ENCODE measurements at places on chromosomes 5 and 9.

DNA sequence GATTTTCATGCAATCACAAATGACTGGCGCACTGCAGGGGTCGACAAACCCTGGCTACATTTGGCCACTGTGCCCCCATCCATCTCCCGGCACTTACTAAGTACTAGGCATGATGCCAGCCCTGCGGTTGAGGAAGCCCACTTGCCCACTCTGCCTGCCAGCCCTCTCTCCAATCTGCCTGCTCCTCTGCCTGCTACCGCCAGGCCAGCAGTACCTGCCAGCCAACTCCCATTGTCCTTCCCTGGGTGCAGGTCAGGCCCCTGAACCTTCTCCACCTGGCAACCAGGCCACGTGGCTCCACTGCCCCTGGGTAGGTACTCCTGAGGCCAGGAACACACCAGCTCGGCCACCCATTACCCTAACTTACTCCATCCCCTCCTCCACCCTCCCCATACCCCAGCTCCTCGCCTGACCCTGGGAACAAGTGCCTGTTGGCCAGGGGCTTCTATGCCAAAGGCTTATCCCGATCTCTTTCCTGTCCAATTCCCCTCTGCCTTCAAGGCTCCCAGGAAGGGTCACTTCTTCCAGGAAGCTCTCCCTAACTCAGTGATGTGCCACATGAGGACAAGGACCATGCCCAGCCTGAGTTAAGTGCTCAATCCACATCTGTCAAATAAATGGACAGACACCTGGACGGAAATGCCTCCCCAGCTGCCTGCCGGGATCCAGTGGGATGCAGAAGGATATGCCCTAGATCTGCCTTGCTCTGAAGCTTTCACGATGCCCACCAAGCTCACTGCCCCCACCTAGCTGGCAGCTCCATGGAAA lies 6.6 kb downstream of the EEIG1 start:
- DNase-seq: no peak

DNA sequence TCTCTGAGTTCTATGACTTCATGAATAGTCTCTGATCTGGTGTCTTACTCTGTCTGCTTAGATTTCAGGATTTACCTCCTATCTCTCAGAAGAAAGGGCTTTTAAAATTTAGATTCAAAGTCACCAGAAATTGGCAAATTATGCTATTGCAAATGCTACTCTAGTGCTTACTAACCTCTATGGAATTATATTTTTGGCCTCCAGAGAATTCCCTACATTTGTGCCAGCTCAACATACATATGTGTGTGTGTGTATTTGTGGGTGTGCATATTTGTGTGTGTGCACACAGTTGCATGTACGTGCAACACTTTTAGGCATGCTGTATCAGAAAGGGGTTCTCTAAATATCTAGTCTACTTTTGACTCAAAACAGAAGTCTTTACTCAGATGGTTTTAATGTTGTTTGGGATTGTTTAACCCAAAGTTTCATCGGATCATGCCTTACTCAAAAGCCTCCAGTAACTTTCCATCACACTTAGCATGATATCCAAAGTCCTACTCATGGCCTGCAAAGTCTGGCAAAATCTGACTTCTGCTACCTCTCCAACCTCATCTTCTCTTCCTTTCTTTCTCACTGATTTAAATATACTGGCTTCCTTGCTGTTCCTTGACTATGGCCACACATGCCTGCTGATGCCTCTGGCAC lies 147.6 kb upstream of the NR3C1 start:
- no peak for DNase-seq

GRCh38 chr5:61275841-61276240 lies 56.2 kb upstream of the ZSWIM6 start:
- no peak for DNase-seq

GRCh38 chr9:99682870-99683269 lies 138.8 kb upstream of the NR4A3 start:
- no peak for DNase-seq

- no peak for DNase-seq
These were observed 39.4 kb downstream of the MRPS27 start for GRCh38 chr5:72280581-72281069.

DNA sequence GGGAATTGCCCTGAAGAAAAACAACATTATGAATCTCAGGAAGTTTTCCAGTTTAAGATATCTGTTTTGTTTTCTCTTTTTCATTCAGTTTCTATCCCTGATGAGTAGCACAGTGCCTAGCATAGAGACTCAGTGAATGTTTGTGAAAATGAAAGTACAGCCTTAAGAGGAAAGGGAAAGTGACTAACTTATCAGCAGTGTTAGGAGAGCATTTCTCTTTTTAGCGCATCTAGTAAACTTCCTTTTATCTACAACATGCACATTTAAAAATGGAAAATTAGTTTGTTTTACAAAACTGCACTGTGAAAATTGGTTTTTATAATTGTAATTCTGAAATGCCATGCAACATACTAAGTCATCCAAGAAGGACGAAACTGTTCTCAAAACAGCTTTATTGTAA lies 110.8 kb downstream of the SMARCA2 start:
- DNase-seq: no peak

DNA sequence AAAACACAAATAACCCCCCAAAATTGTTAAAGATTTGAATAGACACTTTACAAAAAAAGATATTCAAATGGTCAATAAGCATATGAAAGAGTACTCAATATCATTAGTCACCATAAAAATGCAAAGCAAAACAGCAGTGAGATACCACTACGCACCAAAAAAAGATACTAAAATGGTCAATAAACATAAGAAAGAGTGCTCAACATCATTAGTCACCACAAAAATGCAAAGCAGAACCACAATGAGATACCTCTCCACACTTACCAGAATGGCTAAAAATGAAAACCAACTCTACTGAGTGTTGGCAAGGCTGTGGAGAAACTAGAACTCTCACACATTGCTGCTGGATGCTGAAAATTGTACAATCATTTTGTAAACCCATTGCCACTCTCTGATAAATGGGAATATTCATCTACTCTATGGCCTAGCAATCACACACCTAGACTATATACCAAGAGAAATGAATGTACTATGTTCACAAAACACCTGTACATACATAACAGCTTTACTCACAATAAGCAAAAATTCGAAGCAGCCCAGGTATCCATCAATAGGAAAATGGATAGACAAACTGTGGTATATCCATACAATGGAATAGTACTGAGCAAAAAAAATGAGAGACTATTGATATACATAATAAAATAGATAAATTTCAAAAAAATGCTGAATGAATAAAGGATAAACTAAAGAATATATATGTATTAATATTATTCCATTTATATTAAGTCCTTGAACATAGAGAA lies 205.0 kb upstream of the DAPK1 start:
- DNase-seq: no peak

DNA sequence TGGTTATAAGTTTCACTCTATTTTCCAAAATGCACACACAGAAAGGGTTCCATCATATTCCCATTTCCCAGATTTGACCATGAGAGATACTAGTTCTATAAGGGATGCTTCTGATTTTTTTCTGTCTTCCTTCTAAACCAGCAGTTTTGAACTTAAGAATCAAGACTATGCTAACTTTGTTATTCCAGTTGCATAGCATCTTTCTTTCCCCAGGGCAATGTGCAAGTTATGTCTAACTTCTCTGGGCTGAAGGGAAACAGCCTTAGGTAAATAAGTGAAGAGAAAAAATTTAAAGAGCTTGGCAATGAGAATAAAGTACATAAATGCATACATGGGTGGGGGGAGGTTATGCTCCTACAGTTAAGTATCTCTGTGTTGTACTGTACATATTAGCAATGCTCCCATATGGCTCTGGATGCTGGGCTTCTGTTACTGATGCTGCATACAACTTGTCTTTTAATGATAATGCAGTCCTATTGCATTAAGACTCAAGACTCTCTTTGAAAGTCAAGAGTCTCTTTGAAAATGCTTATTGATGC lies 125.8 kb upstream of the SLC12A2 start:
- no peak for DNase-seq

- DNase-seq: no peak
These were observed 215.7 kb upstream of the TBC1D2 start for GRCh38 chr9:98471185-98471584.

DNA sequence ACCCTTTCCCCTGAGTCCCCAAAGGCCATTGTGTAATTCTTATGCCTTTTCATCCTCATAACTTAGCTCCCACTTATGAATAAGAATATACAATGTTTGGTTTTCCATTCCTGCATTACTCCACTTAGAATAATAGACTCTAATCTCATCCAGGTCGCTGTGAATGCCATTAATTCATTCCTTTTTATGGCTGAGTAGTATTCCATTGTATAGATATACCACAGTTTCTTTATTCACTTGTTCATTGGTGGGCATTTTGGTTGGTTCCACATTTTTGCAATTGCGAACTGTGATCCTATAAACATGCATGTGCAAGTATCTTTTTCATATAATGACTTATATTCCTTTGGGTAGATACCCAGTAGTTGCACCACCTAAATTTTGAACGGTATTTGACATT lies 101.5 kb downstream of the SEMA5A start:
- DNase-seq: no peak

- DNase-seq: no peak
These were observed 173.7 kb downstream of the GABRB2 start for GRCh38 chr5:161372682-161373344.

- DNase-seq: peak; percentile 28
These were observed 568 bp downstream of the MACIR start for GRCh38 chr5:103258957-103259704.

- DNase-seq: no peak
These were observed 2.9 kb upstream of the SPINK5 start for GRCh38 chr5:148060881-148061280.

DNA sequence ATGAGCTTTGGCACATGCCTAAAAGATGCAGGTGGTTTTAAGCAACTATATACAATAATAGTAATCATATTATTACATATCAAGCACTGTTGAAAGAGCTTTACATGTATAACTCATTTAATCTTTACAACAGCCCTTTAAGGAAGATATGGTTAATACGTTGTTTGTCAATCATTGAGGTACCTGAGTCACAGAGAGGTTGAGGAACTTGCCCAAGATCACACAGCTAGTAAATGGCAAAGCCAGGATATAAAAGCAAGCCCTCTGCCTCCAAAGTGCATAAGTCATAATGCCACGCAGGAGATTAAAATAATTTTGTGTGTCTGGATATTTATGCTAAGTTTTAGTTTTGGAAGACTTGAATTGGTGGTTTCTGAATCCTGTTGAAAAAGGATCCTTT lies 90.2 kb downstream of the DAPK1 start:
- DNase-seq: no peak

DNA sequence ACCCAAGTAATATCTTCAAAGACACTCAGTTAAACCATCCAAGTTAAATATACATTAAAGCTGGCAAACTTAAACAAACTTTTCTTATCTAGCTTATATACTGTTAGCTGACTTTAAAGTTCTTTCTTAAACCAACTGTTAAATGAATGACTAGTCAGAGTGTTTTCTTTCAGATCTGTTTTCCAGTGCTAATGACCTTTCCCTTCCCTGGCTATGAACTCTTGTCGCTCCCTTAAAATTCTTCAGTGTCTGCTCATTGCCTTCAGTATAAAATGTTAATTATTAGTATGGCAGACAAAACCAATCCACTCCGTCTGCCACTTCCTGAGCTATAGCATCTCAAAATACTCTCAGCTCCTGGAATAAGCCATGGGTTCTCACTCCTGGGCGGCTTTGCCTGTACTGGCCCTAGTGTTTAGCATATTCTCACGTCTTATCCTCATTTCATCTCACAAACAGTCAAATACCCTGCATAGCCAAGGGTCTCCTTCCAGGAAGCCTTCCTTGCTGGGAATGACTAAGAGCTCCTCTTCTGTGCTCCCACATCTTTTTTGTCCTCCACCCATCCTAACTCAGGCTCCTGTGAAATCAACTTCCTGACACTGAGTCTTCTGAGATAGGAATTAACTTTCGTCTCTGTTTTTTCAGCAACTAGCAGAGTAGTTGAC lies 87.7 kb downstream of the VCAN start:
- DNase-seq: no peak

DNA sequence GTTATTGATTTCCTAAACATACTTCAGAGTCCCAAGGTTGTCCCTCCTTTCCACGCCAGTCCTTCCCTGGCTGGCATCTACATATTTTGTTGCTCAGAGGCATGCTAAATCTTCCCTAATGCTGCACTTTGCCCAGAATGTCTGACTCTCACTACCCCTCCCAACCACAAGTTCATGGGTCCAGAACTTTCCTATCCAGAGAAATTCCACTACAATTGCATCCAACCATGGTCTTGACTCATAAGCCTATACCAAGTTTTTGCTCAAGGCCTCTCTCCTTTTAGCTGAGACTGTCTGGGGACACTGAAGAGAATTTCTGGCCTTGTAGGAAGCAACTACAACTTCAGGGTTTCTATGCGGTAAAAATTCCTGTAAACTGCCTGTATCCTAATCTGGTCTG lies 206.3 kb downstream of the BNC2 start:
- no peak for DNase-seq

- no peak for DNase-seq
These were observed 35.5 kb upstream of the ANXA2R start for GRCh38 chr5:43075319-43076293.

DNA sequence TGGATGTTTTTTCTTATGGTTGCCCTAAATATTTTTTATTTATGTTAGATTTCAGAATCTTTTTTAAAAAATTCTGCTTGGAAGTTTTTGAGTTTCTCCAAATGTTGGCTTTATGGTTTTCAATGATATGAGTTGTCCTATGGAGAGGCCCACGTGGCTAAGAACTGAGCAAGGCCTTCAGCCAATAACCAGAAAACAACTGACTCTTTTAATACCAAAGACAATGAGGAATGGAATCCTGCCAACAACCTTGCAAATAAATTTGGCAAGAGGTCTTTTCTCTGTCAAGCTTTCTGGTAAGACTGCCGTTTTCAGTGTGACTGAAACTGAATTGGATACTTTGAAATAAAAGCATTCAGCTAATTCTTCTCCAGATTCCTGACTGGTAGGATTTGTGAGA lies 1740.1 kb upstream of the WWC1 start:
- no peak for DNase-seq

DNA sequence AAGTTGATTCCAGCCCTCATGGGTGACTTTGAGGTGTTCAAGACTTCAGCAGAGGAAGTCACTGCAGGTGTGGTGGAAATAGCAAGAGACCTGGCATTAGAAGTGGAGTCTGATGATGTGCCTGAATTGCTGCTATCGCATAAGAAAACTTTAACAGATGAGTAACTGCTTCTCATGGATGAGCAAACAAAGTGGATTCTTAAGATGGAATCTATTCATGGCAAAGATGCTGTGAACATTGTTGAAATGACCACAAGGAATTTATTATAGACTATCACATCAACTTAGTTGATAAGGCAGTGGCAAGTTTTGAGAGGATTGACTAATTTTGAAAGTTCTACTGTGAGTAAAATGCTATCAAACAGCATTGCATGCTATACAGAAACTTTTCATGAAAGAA lies 17.1 kb upstream of the POU4F3 start:
- no peak for DNase-seq
